ENCODE measurements at places on chromosomes 1 and 21.

DNA sequence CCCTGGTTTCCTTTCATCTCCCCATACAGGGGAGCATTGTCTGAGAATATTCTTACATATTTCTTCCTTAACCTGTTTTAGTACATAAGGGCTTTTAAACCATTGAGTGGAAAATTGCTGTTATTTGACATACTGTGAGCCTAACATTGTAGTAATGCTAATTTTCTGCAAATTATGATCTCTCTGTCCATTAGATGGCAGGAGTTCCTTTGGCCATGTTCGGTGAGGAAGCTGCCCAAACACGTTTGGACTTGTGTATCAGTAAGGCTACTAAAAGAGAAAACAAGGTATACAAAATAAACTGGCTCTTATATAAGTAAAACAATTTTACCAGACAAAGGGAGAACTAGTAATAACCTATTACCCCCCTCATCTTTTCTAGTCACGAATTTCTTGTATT is 29.2 kb downstream of the CDC7 start:
- no peak for DNase-seq

DNA sequence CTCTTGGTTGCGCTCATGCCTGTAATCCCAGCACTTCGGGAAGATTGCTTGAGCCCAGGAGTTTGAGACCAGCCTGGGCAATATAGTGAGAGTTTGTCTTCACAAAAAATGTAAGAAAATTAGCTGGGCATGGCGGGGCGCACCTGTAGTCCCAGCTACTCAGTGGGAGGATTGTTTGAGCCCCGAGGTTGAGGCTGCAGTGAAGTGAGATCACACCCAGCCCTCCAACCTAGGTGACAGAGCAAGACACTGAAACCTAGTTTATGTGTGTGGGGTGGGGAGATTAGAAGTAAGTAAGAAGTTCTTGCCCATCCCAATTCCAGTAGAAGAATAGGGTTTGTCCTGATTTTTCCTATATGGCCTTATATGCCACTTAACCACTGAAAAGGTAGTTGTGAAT is 2.0 kb downstream of the RPL5 start:
- DNase-seq: no peak

GRCh38 chr21:25938658-25939395 is 204.1 kb downstream of the GABPA start:
- peak; percentile 51 for DNase-seq

DNA sequence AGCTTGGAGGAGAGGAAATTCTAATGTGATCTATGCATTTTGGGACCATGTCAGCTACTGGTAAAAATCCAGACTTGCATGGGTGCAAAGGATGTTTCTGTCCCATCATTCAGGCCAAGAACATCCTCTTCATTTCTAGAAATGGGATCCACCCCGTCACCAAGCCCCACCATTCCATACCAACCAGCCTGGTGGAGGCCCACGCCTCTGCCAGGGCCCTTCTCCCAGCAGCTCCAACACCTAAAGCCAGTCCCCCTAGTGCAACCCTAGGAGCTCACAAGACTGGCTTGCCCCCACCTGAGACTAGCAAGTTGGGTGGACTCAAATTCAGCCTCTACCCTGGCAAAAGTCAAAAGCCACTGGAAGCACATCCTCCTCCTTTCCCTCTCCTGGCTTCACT is 1.9 kb downstream of the ARHGEF11 start:
- DNase-seq: peak; percentile 6

Measured in stomach (tissue), 19 donors.